ENCODE measurements at places on chromosomes 11 and 22. TPM values are rescaled to one million over a fixed set of nuclear protein-coding genes. Genes with fewer than 3 reads are reported as not detected.

- no peak for DNase-seq
Observed at GRCh38 chr11:15117751-15118150, 3.0 kb downstream of the INSC start.

- no peak for DNase-seq
Observed at GRCh38 chr11:66970807-66971442, 4.2 kb upstream of the C11orf86 start.

- no peak for DNase-seq
Observed at GRCh38 chr11:60973699-60974098, 2.2 kb downstream of the CD6 start.

- no peak for DNase-seq
Observed at GRCh38 chr11:116792869-116793771, 1.4 kb upstream of the APOA5 start.

GRCh38 chr11:44987506-44987905 is 36.8 kb upstream of the TP53I11 start:
- no peak for DNase-seq

DNA sequence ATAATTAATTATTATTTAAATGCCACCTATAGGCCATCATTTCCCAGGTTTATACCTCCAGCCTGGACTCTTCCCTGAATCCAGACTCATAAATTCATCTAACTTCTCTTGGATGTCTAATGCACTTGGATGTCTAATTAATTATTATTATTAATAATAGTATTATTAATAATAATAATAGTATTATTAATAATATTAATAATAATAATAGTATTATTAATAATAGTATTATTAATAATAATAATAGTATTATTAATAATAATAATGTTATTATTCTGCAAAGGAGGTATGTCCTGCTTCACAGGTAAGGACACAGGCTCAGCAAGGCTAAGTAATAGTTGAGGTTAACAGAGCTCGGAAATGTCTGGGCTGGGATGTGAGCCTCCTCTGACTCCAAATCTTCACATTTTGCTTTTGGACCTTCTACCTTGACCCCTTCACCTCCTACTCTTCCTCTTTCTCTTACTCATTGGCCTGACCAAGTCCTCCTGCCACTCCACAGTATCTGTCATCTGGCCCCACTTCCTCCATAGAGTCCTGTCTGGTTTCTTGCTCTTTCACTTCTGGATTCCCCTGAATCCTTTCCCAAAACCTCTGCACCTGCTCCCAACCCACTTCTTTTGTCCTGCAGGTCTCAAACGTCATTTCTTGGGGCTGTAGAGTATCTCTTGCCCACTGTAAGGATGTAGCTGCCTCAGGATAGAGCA is 8.0 kb downstream of the RIBC2 start:
- DNase-seq: no peak

The MS4A15 gene
- total RNA-seq: not detected

The GAB4 gene
- total RNA-seq: not detected
